Brain (organoid and tissue), 16 donors: ENCODE measurements at places on chromosomes 4 and X.

- no peak for DNase-seq
Observed at GRCh38 chr4:108060686-108061321, 71.1 kb downstream of the HADH start.

DNA sequence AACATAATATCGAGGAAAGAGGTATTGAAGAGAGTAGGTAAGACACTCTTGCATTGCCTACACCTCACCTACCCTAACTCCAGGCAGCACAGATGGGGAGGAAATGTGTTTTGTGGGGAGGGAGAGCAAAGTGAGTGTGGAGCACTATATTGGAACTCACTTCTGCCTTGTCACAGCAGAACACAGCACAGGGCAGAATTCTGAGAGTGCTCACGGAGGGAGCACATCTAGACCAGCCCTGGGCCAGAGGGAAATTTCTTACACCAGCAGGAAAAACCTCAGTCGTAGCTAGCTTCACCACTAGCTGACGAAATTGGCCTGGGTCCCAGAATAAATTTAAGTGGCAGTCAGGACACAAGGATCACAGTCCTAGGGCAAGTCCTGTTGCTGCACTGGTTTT, 517.3 kb downstream of the TMA16 start:
- no peak for DNase-seq

GRCh38 chr4:42066402-42066801, 76.1 kb downstream of the SLC30A9 start:
- DNase-seq = no peak

DNA sequence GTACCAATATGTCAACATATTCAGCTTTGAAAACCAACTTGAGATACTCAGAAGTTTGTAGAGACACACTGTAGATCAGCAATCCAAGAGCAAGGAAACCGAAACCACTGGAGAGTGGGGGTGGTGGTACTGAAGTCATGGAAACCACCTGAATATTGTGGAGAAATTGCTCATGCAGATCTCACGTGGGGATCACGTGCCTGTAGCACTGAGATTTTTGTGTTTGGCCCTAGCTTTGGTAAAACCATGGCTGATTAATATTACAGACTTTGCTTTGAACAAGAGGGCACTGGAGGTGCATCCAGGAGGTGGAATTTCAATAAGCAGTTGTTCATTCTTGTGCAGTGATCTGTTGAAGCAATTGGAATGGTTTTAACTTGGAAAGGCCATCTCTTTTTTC, 47.2 kb downstream of the GBA3 start:
- no peak for DNase-seq

DNA sequence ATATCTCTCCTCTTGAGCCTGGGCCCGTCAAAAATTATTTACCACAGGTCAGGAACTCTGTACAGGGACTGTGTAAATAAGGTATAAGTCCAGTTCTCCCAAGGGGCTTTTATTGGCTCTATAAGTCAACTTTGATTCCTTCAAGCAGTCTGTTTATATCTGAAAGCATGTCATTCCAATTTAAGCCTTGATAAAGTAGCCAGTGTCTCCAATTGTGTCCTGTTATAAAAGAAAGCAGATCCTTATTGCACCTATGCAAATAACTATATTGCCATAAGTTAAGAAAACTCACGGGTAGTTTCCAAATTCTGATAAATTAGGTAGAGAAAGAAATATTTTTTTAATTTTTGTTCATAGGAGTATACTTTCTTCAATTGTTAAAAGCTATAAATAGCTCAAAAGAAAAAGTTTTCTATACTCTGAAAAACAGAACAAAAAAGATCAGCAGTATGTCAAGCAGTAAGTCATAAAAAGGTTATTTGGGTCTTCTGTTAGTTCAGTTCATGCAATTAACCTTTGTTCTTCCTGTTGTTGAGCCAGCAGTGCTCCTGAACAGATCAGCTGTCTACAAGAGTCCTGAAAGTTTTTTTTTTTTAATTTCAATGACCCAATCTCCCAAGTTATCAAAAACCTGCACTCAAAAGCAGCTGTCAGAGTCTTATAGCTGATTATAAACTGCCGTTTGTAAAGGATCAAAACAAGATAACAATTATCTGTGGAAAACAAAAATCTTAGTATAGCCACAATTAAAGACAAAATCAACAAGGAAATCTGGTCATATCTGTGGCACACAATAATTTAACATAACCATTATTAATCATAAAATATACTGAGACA, 178.4 kb upstream of the GALNT7 start:
- no peak for DNase-seq

- no peak for DNase-seq
Observed at GRCh38 chr4:117847849-117848248, 186.4 kb upstream of the NDST3 start.

DNA sequence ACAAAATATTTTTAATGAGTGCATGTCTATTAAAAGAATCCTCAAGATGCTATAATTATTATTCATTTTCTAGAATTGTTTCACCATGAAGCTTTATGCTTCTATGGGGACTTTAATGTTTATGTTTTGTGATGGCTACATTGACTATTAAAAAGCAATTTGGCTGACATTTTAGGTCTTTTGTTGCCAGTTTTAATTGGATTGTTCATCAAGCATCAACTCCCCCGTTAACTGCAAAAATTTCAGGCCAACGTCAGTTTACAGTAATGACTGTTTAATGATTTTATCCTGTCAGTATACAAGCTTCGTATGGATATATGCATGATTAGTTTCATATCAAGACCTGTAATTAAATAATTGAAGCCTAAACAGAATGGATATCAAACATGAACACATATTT, 422.8 kb downstream of the SH2D1A start:
- no peak for DNase-seq

DNA sequence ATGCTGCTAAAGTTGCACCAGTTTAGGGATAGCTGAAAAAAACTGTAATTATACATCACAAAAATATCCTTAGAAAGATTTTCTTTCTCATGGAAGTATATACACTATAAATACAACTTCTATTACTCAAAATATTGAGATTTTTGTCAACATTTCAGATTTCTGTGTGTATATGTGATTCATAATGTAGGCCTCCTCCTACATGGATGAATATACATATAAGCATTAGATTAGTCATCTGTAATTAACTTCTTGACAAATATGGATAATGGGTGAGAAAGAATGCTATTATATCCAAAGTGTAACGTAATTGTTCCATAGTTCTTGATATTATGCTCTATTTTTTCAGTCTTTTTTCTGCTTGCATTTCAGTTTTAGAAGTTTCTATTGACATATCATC, 124.9 kb downstream of the CBLL2 start:
- no peak for DNase-seq

DNA sequence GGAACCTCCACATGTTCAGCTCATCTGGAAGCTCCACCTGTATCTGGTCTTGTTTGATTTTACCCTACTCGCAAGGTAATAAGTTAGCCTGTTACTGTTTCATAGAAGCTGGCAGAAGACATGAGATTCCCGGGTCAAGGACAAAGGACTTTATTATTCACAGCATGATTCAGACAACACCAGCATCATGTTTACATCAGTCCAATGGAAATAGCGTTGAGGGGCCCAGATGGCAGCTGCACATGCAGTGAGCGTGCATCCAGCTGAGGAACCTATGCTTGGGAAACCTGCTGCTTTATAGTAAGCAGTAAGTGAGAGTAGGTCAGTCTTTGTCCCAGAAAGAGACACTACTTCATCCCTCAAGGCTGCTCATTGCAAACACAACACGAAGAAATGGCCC, 19.8 kb downstream of the TSPAN5 start:
- no peak for DNase-seq

DNA sequence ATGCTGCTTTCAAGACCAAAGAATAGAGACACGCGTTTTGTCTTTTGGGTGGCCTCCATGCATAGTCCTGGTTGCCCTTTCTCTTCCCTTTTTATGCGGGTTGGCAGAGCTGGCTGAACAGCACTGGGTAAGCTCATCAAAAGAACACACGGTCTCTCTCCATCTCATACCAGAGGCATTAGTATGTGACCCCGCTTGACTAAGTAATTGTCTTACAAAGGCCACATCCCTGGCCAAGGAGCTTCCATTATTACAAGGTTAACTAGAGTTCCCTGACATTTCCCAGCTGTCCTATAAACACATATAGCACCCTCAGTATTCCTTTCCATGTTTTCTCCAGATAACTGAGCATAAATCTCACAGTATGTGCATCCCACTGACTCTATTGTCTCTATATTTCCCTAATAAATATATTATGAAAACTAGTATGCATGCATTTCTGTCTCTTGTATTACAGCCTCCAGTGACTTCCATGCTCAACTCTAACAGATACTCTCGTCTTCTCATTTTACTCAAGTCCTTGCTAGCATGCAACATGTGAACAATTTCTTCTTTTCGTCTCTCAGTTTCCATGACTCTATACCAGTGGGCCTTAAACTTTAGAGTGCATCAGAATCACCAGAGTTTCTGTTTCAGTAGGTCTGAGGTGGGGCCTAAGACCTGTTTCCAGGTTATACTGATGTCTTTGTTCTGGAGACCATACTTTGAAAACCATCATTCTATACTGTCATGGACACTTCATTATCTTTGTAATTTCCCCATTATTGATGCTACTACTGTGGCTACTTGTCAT, 247.7 kb upstream of the ARSJ start:
- DNase-seq = no peak

- no peak for DNase-seq
Observed at GRCh38 chrX:15653961-15654360, 10.6 kb downstream of the CLTRN start.

DNA sequence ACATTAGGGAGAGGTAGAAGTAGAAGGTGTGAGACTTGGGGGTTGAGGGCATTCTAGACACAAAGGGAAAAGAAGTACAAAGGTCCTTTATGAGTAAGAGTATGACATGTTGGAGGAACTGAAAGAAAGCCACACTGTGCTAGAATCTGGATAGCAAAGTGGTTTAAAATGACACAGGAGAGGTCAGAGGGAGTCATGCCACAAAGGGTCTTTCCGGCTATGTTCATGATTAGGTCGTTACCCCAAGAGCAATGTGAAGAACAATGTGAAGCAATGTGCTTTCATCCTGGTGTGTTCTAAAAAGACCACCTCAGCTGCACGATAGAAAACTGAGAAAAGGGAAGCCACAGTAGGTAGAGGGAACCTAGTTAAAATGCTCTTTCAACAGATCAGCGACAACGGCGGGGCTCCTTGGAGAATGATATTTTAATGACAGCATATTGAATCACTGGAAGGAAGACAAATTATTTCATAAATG, 29.2 kb downstream of the SMIM14 start:
- no peak for DNase-seq

DNA sequence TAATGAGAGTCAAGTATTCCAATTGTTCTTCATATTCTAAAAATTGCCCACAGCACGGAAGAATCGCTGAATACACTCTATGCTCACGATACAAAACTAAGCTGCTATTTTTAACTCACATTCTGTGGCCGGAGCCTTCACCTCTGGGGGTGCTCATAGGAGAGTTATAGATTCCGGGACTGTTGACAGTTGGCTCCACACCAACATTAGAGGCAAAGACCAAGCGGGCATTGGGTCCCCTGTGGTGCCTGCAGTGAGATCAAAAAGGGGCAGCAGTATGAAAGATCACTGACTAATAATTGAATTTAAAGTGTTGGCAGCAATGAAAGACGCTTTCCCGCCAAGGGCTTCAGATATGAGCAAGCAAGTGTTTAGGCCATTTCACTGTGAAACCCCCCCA, 146.0 kb downstream of the TMEM144 start:
- DNase-seq = peak; percentile 81

GRCh38 chr4:139501117-139501516, 47.2 kb downstream of the RAB33B start:
- no peak for DNase-seq

GRCh38 chr4:40121515-40121914, 64.9 kb downstream of the N4BP2 start:
- no peak for DNase-seq

DNA sequence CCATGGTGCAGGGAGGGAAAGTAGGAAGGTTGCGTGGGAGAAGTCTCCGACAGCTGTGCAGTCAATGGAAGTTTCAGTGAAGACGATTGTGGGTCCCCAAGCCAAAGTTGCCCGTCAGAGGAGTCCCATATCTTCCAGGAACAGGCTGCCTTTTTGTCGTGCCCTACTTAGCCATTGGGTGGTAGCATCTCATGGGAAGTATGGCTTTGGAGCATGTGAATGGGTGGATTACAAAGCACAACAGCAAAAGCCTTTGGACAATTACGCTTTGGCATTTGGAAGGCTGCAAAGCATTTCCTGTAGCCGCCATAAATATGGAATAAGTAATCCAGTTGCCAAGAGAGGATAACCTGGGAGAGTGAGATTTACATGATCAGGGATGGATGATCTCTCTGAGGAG, 300.7 kb upstream of the BOD1L1 start:
- DNase-seq = no peak

- DNase-seq = no peak
Observed at GRCh38 chr4:36241771-36242170, 2.5 kb downstream of the ARAP2 start.

DNA sequence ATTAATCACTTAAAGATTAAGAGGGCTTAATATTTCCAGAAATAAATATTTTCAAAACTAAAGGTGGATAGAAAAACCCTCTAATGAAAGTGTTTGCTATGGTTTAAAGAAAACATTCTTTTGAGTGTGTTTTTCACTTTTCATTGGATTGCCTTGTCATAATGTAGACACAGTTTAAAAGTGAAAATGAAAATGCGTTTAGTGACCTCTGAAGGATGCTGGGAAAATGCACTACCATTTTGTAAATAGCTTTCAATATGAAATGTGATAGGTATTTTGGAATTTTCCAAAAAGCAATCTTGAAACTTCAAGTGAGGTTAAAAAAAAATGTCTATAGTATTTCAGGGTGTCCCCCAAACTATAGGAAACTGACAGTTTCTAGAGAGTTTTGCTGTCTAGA, 642.2 kb downstream of the C4orf33 start:
- DNase-seq = no peak

DNA sequence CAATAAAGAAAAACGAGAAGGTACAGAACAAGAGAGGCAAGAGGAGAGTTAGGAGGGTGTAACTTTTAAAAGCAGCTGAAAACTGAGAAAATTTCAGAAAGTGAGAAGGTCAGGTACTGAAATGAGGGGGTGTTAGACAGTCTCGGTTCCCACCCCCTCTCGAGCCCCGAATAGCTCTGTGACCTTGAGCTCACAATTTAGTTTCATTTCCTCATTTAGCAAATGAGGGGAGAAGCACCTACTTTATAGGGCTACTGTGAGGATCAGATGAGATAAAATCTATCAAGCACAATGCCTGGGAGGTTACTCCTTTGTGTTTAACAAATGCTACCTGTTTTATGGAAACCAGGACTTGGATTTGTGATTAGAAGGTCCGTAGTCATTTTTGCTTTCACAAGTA, 4.9 kb downstream of the UGT8 start:
- DNase-seq = no peak

DNA sequence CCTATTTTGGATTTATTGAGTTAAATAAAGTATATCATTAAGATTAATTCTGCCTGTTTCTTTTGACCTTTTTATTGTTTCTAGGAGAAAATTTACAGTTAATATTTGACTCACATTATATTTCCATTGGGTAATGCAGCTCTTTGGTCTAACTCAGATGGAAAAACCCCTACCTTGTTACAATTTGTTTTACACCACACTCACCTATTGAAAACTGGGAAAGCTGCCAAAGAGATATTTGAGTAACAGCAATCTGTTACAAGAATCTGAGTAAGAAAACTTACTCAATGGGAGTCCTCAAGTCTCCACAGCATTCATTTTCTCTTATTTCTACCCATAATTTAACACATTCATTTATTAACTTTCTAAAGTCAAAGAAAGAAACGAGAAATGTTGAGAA, 108.0 kb upstream of the TLL1 start:
- no peak for DNase-seq
